ENCODE measurements at places on chromosomes 6 and 20.

DNA sequence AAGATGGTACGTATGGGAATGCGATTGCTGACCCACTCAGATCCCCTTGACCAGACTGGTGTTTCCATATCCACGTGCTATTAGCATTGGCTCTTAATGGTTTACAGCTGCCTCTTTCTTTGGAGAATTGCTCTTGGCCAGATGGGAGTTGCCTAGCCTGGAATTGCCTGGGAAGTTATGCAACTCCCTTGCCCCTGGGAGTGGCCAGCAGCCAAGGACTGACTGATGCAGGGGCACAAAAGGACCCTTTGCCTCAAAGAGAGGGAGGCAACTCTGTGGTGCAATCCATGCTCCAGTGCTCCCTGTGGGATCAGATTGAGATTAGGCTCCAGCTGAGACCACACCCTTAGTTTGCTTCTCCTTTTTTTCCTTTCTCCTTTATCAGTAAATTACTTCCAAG is 203.5 kb upstream of the JAG1 start:
- no peak for DNase-seq

- no peak for DNase-seq
Measured at GRCh38 chr20:2752567-2753460, 47.6 kb downstream of the CPXM1 start.

DNA sequence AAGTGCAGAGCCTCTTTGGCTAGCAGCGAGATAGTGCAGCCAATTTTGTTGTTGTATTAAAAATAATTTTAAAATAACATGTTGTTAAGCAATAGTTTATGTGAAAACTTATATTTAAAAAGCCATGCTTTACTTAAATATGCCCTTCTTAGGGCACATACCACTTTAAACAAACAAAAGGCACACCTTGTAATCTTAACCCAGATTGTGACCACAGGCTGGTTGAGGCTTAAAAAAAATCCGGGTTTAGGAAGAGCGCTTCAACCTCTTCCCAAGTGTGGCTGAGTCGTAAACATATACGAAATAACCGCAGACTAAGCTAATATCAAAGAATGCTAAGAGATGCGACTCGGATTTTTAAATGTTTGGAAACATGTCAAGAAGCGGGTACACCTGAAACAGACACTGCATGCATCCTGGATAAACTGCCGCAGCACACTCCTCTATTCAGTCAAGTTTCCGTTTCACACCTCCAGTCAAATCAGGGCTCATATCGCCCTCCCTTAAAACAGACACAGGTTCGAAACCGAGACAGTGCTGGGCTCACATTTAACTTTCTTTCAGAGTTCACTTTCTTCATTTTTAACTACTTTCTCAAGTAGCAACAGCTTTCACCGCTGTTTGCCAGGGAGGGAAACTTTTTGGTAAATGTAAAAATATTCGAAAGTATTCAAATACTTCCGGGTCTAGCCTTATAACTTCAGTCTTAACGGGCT is 1.5 kb downstream of the DEK start:
- no peak for DNase-seq

GRCh38 chr6:155013457-155013876 is 18.4 kb downstream of the TIAM2 start:
- DNase-seq: no peak

- DNase-seq: no peak
Measured at GRCh38 chr20:44200371-44200770, 10.2 kb downstream of the OSER1 start.

DNA sequence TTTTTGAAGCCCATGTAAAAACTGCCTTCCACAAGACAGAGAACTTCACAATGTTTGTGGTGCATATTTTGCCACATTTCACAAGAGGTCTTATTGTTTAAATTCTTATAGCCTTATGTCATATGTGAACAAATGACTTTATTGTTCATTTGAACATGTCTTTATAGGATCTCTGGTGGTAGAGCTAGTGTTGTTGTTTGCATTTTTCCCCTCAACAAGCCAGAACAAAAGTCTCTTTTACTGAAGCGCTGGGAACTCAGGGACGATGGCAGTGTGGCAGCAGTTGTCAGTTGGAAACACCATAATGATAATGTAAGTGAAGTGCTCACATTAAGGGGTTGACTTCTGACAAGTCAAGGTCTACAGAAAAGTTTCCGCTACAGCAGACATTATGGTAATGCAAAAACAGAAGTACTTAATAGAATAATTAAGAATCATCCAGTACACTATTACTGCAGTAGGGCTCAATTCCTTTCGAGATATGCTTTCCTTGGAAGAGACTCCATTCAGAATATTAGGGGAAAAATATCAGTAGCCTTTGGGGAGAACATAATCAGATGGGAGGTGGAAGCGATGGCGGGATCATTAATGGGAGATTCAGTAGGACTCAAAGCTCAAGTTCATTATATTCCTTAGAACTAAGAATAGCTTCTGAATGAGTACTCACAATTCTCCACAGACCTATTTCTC is 180.0 kb downstream of the GJA10 start:
- DNase-seq: no peak

- DNase-seq: no peak
Measured at GRCh38 chr6:128316258-128316929, 204.0 kb downstream of the PTPRK start.

DNA sequence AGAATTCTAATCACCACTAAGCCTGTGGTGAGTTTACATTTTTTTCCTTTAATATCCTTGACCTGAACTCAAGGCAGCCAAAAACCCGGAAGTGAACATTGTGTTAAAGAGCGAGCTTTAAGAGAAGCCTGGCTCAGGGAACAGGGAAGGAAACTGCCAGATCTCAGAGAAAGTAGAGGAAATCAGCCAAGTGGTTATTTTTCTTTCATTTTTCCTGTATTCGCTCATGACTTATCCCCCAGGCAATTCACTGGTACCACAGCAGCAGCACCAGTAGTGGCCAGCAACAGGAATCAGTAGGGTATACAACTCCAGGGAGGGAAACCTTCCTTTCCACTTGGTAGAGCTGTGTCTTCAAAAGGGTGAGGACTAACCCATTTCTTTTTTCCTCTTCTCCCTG is 89.6 kb upstream of the HMGCLL1 start:
- DNase-seq: no peak

DNA sequence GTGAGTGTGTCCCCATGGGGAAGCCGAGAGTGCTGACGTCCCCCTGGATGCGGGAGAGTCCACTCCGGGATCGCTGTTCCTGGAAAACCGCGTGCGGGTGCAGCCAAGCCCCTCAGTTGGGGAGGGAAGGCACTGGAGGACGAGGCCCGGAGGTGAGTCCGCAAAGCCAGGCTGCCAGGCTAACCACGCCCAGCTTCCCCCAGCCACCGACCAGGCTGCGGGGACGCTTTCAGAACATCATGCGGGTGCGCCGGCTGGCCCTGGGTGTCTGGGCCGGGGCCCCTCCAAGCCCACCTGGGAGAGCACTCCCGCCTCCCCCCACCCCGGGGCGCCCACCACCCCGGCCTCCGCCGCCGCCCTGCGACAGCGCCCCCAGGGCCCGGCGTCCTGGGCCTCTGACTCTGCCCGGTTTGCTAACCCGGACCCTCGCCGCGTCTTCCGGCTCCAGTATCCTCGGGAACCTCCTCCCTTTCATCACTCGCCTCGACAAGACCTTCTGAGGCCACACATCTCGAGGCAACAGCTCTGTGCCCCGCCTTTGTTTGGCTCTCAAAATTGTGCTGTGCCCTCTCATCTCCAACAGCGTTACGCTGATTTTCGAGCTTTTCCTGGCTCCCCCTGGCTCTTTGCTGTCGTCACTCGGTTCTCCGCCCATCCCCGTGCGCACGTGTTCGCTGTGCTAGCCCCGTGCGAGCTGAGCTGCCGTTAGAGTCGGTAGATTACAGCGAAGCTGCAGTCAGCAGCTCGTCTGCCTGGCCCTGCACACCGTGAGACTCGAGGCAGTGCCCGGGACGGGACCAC is 47.1 kb upstream of the ENTPD6 start:
- DNase-seq: no peak

DNA sequence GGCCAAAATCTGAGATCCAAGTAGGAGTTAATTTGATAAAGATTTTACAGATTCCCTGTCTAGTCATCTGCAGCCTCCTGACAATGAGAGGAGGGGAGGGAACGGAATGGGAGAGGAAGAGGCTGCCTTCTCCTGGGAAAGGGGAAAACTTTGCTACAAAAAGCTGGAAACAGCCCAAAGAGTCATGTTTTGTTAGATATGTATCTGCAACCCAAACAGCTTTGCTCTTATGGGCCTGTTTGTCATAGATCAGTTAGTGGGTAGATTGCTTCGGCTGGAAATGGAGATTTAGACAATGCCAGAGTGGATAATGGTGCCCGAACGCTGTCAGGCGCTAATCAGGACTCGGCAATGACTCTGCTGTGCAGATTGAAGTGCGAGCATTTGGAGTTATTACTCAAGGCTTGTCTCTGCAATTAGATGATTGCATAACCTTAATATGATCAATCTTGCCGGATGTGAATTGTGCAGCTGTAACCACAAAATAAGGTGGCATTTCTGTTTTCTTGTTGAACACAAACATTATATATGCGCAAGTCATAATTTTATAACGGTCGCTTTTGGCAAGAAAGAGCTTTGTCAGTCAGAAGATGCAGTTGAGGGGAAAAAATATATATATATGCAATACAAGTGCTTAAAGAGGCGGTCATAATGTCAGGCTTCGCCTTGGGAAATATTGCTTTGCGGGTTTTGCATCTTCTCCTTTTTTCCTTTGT is 92.4 kb upstream of the MAFB start:
- no peak for DNase-seq

DNA sequence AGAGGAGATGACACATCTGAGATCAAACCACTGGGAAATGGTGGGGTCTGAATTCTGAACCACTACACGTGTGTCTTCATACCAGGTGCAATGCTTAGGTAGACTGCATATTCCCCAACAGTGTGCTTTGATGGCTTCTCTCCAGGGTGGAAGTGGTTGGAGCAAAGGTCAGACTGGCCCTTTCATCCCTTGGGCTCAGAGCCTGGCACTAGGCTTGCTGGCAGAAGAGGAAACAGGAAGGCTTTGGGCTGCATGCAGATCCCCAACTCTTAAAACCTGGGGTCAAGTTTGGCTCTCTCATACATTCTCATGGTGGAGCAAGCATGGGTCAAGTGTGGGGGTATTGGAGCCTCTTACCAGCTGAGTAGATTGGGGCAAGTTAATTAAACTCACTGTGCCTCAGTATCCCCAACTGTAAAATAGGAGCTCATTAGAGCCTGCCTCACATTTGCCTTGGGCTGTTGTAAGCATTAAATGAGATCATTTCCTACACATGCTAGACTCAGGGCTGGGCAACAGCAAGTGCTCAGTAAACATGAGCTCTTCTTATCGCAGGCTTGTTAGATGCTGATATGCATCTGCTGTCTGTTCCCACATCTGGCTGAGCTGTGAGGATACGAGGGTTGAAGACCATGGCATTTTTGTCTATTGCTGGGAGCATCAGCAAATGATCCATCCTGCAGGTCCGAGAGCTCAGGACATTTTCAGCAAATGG is 51.6 kb upstream of the FAM83D start:
- no peak for DNase-seq

DNA sequence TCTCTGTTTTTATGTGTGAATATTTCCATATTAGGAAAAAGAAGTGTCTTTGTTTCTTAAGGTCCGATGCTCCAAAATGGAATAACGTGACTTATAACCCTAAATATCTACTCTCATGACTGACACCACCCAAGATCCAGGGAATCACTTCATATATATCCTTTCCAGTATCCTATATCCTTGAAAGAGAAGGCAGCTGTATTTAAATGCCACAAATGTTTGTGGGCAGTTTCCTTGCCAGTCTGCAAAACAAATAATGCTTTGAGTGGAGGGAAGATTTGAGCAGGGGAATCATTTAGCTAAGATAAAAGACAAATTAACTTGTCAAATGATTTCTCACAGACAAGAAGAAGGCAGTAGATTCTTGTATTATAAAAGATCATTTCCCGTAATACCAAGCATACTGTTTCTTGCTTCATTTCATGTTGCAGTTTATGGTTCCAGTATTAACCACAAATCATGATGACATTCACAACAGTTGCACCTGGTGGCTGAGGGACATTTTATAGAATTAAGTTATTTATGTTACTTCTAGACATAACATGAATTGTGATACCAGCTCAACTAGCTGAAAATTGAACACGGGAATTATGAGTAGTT is 30.0 kb upstream of the FABP7 start:
- no peak for DNase-seq

- DNase-seq: no peak
Measured at GRCh38 chr20:46060301-46060881, 29.4 kb downstream of the NCOA5 start.

DNA sequence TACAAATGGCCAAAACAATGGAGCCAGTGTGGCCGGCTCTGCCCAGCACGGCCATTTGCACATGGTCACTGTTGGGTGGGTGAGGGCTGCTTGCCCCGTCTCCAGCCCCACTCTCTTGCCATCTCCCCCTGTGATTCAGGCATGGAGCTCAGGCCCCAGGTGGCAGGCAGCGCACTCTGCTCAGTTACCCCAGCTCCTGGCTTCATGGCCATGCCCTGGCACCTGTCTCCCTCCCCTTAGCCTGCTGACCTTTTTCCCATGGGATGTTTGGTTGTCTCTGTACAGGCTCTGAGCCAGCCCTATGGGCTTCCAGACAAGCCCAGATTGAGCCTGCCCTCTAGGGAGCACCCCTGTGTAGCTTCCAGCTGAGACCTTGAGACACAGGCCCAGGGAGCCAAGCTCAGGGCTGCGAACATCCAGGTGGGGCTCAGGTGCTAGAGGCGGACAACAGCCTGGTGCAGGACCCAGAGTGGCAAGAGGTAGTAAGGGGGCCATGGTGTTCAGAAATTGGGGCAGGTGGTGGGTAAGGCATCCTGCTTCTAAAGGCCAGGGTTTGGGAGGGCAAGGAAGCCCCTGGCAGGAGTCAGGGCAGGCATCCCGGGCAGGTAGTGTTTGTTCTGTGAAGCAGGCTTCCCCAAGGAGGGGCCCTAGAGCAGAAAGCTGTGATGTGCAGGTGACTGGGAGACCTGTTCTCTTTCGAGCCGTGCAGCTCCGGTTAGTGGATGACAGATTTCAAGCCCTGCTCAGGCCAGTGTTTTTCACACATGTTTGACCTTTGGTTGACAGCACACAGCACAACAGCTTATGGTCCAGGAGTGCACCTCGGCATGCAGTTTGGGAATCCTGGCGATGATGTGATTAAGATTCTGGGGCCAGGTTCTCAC is 17.7 kb downstream of the SYNJ2 start:
- DNase-seq: no peak

DNA sequence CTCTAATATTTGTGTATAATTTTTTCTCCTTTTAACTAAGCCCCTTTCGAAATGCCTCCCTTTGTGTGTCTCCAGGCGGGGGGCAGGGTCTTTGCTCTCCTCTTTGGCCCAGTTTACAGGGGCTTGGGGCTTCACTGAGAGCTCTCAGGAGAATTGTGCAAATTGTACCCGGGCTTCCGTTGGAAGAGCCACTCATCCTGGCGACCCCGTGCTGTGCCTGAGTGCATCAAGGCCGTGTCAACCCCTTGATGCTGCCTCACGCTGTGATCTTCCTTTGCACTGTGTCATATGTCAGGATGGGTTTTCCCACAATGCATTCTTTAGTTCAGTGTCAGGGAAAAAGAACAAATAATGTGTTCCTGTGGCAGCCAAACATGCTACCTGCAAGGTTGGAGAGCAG is 118.0 kb upstream of the POU3F2 start:
- no peak for DNase-seq

Data from HTR-8/SVneo (cell line).